ENCODE measurements at places on chromosomes 1 and 21. TPM values are rescaled to one million over a fixed set of nuclear protein-coding genes. Genes with fewer than 3 reads are reported as not detected.

The LCE3D gene
- total RNA-seq, result 5.3 TPM

DNA sequence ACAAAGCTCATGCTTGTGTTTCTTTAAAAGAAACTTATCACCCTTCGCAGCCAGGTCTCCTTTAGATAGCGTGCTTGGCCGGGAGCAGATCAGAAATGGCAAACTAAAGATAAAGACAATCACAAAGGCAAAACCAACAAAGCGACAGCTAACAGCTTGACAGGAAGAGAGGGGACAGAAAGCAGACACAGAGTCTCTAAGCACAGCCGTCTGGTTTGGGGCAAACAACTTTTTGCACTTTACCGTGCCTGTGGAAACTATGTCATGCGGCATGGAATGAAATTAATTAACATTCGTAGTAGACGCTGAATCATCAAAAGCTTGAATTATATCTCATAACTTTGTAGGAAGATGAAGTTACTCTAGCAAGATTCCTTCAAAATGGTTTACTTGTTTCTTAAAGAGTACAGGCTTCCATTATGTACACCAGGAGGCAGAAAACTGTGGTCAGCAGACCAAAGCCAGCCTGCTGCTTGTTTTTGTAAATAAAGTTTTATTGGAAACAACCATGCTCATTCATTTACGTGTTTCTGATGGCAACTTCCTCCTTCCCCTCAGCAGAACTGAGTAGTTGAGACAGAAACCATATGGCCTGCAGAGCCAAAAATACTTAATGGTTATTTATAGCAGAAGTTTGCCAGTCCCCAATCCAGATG is 183.2 kb downstream of the KIF26B start:
- DNase-seq, result no peak

GRCh38 chr1:43312663-43313515 is 12.1 kb downstream of the TIE1 start:
- DNase-seq, result no peak

The KDF1 gene
- total RNA-seq, result 21.9 TPM

The S100A3 gene
- 342 TPM for total RNA-seq

GRCh38 chr1:30773722-30774358 is 16.3 kb upstream of the LAPTM5 start:
- DNase-seq, result no peak

DNA sequence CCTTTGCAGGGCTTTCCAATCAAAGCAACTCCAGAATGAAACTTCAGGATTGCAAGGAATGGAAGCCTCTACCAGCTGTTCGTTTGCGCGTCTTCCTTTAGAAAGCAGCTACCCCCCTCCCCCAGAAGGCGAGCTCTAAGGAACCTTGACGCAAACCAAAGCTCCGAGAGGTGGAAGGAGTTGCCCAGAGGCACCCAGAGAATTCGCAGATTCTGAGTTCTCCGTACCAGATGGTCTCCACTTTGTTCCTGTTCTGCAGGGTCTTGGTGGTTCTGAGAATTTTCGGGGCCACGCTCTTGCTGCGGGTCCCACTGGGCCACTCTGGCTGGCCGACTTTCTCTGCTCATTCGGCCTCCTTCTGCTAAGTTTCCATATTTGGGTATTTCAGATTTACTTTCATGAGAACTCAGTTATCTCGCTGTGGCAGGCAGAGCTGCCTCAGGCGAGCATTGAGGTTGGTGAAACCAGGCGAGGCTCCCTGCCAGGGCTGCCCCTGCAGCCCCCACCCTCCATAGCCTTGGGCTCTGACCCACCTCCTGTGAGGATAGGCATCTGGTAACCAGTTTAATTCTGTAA is 801 bp downstream of the TRAF5 start:
- DNase-seq, result no peak

The OR2L3 gene
- total RNA-seq, result not detected

The C1orf52 gene
- total RNA-seq, result 18.2 TPM

DNA sequence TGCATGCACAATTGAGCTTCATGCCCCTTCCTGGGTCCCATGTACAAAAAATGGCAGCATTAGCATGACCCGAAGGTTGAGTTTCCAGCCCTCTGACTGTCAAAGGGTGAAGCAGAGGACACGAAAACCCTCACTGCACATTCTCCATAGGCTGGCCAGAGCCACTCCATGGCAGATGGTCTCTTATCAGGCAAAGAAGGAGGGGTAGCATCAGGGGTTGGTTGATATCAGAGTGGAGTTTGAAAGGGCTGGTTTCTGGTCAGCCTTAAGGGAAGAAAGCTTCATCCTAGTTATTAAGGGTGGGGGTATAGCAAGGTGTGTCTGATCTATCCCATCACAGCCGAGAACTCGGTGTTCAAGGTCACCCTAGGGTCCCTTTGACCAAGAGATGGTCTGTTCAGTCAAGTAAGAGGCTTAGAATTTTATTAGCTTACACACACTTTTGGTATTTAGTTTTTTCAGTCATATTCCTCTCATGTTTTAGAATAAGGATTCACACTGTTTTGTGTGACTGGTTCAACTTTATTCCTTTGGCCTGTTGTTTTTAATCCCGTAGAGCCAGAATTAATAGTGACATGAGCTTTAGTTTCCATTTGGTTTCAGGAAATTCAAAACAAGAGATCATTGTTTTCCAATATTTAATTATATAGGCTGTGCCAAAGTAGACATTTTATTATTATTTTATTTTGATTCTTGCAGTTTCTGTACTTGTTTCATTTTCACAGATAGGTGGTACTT is 199.9 kb upstream of the FMN2 start:
- no peak for DNase-seq

- DNase-seq, result no peak
These were observed 76.2 kb upstream of the KAZN start for GRCh38 chr1:14522077-14522925.

DNA sequence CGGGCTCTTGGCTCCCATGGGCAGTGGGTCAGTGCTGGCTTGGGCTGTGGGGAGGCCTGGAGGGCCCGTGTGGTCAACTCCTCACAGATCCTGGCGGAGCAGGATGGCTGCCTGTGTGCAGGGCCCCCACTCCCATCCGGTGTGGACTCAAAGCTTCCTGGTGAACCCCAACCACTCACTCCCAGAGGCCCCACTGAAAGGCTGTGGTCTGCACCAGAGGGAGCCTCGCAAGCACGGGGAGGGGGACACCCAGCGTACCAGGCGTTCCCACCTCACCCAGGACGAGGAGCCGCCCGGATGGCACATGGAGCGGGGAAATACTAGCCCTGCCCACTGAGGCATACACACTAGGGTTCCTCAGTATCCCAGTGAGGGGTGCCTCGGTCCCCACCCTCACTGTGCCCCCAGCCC is 75.4 kb upstream of the ACTRT2 start:
- no peak for DNase-seq

DNA sequence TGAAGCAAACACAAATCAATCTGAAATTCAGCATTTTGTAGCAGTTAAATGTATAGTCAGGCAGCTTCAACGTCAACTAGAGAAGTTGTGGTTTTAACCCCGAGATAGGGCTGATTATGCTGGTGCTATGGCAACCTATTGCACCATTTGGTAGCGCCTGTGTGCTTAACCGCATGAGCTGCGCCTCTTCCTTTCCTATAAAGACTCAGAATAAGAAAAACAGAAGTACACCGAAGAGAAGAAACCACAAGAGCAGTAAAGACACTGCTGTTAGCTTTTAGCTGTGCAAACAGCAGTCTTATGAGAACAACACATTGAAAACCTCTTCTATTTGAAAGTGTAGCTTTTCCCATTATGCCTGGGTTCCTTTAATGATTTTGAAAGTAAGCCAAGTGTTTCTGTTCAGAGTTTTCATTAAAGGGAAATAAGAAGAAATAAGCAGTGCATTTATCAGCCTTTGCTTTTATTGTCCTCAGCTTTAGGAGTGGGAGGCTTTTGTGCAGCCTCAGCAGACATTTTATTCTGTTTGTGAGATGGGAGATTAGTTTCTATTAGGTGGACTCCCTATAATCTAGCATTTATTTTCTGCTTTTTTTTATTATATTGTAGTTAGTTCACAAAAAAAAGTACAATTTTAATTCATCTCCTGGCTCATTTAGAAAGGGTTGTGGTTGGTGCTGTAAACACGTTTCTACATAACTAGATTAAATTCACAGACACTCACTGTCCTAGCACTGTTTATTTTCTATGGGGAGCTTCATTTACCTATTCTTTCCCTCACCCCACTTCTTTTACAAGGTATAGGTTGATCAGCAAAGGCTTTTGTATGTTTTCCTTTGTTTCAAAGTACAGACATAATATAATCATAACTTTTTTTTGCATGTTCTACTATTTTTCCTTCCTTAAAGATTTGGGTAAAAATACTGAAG is 43.3 kb downstream of the PTPRC start:
- DNase-seq, result peak; percentile 70

DNA sequence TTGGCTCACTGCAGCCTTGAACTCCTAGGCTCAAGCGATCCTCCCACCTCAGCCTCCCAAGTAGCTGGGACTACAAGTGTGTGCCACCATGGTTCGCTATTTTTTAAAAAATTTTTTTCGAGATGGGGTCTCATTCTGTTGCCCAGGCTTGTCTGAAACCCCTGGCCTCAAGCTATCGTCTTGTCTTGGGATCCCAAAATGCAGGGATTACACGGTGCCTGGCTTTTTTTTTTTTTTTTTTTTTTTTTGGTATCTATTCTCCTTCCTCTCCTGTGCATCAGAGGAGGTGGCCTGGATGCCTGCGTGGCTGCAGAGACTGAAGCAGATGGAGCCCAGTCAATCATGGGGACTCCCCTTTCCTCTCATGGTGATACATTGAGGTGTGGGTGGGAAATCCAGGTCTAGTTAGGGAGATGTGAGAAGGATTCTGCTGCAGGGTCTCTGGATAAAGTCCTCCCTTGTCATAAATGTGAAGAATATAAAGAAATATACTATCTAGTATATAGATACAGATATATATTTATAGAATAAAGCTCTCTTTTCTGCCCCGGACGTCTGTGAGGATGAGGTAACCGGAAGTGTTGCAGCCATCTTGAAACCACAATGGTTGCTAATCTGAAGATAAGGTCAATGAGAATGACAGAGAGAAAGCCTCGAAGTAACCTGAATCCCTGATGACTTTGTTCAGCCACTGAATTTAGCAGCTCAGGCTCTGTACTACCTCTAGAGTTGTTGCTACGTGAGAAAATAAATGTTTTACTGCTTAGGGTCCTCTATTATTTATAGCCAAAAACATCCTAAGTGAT is 19.5 kb upstream of the RGSL1 start:
- no peak for DNase-seq

The CSMD2 gene
- total RNA-seq, result 0.18 TPM

The TNFRSF4 gene
- total RNA-seq, result 0.42 TPM

GRCh38 chr1:226487921-226488320 is 60.6 kb upstream of the STUM start:
- DNase-seq, result no peak

DNA sequence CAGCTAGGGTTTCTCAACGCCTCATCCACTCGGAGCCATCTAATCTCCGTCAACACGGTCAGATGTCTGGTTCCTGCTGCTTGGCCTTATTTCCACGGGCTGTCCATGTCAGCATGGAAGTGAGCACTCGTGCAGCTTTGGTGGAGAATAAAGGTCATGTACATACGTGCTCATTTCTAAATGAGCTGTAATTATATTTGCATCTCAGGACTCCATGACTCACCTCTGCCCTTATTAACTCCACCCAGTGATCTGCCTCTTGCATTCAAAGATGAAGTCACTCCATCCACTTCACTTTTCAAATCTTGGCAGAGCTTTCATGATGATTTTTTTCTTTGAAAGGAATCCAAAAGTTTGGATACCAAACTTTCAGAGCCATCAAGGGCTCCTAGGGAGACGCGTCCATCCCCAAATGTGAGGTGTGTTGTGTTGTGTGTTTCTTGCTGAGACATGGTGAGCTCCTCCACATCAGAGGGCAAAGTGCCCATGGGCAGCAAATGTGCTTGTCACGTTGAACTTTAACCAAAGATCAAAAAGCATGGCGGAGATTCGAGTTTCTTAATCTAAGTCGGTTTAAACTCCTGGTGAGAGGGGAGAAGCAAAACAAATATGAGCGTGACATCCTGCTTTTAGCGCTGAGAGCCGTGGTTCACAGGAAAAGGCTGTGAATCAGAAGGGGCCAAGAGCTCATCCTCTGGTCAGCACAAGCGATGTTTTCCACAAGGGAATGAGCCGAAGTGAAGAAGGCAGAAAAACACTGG is 68.6 kb upstream of the ERRFI1 start:
- no peak for DNase-seq

- DNase-seq, result no peak
These were observed 11.4 kb upstream of the MNDA start for GRCh38 chr1:158819461-158820443.

DNA sequence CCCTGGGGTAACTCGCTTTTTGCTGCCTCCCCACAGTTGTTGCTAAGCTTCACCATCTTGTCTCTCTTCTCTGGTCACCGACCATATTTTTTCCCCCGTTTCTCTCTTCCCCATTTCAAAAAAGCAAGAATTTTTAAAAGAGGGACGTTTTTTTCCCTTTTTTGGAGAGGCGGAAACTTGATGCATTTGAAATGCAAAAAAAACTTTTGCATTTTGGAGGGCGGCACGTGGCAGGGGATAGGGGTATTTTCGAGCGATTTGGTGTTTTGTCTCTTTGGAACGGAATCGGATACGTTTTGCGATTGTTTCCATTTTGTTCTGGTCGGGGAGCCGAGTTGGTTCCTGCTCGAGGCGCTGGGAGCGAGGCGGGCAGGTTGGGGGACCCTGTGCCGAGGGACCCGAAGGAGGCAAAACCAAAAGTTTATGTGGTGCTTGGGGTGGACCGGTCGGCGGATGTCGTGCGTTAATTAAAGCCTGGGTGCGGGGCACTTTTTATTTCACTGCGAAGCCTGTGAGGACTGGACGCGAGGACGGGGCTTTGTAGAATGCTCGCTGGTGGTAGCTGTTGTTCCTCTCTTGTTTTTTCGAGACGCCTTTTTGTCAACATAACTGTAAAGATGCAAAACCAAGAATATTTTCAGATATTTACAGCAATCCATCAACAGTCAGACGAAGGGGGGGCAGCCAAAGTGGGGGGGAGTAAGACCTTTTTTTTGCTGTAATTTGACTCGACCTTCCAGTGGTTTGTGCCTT is 884 bp downstream of the H3-3A start:
- DNase-seq, result peak; percentile 78

The SPRR2A gene
- total RNA-seq, result not detected

DNA sequence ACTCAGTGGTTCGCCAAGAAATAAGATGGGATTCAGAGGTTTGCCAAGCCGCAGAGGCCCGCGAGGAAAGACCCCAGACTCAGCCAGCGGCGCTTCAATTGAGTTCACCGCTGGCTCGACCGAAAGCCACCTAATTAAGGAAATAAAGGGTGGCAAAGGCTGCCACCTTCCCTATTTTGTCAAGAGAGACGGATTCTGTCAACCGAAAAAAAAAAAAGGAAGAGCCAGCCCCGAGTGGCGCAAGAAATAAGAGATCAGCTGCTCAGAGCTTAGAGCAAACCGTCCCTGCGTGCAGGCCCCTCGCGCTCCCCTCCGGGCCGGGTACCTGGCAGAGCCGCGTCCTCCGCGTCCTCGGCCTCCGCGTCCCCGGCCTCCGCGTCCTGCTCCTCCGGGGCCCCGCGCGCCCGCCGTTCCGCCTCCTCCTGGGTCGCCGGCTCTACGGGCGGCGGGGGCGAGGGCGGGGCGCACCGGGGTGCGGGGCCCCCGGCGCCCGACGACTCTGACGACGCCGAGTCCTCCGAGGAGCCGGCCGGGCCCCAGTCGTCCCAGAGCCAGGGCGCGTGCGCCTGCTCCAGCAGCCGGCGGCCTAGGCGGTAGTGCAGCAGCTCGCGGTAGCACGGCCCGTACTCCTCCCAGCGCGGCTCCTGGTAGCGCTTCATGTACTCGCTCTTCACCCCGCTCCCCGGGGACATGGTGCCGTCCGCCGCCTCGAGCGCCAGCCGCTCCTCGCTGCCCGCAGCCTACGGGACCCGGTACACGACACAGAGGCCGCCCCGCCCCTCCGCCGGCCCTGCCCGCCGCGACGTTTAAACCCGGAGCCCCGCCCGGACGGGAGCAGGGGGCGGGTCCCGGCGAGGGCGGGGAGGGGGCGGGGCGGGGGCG is 832 bp downstream of the CCSAP start:
- peak; percentile 91 for DNase-seq

GRCh38 chr21:34820051-34820450 is 151.3 kb downstream of the CLIC6 start:
- DNase-seq, result no peak

The LMX1A gene
- not detected for total RNA-seq
